CD4-positive, alpha-beta T cell treated with Interleukin-2 at 100 ng/mL for 4 hours (primary cell): ENCODE measurements at places on chromosomes 12 and 14.

DNA sequence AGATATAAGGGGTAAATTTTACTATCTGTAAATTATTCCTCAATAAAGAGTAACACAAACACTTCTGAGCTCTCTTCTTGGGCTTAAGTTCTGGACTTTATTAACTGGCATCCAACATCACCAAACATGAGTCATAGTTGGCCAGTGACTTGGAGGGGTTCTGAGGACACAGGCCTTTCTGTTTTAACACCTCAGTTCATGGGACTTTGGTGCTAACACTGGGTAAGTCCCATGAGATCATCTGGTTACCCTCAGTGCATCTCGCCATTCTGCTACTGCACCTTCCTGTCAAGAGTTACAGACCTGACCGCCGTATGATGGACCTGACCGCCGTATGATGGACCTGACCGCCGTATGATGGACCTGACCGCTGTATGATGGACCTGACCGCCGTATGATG, 9.9 kb downstream of the SLC15A4 start:
- DNase-seq = no peak

DNA sequence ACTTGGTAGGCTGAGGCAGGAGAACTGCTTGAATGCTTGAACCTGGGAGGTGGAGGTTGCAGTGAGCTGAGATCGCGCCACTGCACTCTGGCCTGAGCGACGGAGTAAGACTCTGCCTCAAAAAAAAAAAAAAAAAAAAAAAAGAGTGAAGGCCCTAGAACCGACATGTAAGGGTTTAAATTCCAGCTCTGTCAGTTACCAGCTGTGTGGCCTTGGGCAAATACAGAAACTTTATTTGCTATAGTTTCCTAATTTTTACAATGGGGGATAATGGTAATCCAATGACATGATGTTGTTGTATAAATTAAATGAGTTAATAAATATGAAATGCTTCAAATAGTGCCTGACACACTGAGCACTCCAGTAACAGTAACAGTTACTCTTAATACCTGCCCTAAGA, 19.6 kb upstream of the PYGL start:
- no peak for DNase-seq

DNA sequence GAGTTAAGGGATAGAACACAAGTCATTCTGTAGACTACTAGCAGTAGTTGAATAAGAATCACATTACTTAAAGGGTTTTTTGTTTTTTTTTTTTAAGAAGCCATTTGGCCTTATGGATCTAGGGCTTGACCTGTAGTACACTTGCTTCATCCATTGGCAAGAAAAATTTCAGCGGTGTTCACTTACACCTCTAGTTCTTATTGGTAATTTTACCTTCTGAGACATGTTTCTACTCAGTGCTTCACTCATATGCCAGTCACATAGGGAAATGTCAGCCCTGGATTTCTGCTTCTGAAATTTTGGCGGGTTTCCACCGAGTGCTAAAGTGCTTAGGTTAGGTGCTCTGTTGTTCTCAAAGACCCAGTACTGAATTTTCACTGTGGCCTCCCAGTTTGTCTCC, 72.9 kb downstream of the FRMD6 start:
- DNase-seq = no peak

DNA sequence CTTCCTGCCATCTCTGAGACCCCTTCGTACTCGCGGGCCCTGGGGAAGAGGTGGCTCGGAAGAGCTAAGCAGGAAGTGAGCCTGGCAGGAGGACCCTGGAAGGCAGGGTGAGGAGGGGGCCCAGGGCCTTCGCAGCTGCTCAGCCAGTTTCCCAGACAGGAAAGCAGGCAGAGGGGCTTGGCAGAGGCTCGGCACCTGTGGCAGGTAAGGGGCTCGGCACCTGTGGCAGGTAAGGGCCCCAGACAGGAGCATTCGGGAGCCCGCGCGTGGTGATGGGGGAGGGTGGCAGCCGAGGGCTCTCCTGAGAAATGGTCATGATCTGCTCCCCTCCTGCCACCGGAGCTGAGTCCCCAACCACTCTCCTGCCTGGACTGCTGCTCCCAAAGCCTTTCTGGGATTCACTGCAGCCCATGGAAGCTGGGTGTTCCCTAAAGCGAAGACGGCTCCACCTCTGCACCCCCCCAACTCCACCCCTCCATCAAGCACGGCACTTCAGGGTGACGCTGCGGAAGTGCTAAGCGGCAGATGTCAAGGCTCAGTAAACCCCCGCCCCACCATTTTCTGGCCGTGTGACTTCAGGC, 63.2 kb downstream of the PRIMA1 start:
- DNase-seq = no peak

- no peak for DNase-seq
These were observed 62.3 kb downstream of the ETV6 start for GRCh38 chr12:11711651-11712327.

DNA sequence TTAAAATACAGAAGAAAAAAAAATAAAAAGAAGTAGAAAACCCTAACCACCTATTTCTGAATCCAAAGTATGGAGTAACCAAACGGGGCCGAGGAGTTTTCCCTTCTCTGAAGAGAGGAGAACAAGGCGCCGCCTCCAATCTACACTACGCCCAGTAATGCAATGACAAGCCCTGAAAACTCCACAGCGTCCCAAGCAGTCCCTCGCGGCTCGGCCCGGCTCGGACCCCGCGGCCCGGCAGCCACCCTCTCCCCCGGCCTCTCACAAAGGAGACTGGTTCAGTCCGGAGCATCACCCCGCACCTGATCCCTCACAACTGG, 371 bp downstream of the CHD8 start:
- no peak for DNase-seq

- no peak for DNase-seq
These were observed 108.7 kb upstream of the PRICKLE1 start for GRCh38 chr12:42698213-42698612.

DNA sequence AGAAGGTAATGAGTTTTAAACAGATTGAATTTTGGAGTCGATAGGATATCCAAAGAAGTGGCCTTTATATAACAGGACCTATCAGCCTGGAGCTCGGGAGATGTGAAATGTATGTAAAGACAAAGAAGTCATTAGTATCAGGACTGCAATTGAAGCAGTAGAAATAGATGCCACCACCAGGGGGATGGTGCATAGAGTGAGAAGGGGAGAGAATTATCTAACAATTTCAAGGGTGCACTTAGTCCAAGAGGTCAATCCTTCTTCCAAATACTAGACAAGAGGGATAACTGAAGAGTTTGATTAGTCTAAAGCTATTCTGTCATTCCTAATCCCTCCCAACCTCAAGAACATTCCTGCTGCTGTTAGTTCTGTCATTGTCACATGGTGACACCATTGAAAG, 127.8 kb downstream of the CFAP54 start:
- no peak for DNase-seq
